Nucleus accumbens (tissue), 56 donors: ENCODE measurements at places on chromosomes 6 and 20.

GRCh38 chr20:44888226-44889103 lies 3.0 kb downstream of the YWHAB start:
- DNase-seq = no peak

- DNase-seq = no peak
Observed at GRCh38 chr20:48621376-48622078, 206.3 kb downstream of the PREX1 start.

DNA sequence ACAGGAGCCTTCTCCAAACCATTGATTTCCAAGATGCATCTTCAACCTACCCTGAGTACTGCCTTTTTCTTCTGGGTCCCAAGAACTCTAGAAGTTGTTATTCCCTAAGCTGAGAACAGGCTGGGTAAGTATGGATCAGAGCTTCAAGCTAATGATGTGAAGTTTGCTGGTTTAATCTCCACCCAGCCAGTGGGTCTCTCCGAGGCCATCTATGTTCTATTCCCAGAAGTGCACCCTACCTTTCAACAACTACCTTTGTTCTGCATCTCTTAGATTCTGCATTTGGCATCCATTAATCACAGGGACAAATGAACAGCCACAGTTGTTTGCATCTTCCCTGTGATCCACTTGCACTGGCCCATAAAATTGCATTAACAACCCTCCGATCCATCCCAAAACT lies 246.2 kb downstream of the HIVEP2 start:
- DNase-seq = no peak

DNA sequence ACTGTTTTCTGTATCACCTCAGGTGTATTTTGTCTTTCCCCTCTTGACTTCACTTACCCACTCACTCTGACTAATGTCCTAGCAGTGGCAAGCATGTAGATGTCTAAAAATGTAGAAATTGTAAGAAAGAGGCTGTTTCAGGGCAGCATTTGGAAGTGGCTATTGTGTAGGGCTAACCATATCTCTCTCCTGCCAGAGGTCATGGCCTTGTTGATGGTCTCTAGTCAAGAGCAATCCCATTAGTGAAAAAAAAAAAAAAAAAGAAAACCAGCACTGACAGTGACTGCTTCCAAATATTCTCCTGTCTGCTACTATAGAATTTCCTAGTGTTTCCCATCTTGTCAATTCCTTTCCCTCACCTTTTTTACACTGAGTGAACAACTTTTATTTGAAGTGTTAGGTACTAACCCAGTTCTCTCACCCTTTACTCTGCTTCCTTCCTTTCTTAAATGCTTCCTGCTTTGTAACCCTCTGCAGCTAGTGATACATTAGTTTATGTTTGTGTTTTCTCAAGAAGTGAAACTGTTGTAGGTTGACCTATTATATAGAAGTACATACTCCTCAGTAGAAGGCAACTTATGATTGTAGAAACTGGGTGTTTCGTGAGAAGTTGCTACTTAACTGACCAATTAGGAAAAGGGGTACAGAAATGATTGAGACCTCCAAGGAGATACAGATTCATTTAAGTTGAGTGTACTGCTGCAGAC lies 174.1 kb upstream of the PTPRK start:
- DNase-seq = no peak
